ENCODE measurements at places on chromosomes 4 and X.

DNA sequence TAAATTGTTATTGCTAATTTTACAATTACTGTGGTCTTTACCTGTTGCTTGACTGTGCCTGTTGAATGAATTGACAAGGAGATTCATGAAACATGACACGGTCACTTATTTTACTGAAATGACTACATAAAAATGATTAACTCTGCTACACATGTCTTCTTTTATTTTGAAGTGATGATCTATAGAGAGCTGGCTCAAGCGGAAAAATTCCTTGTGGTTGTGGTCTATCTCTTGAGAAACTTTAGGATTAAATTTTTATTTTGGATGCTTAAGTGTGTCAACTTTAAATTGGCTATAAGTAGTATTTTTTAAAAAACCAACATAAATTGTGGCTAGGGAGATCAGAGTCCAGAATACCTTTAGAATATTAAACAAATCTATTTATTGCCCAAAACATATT lies 131.8 kb upstream of the PITX2 start:
- no peak for DNase-seq

DNA sequence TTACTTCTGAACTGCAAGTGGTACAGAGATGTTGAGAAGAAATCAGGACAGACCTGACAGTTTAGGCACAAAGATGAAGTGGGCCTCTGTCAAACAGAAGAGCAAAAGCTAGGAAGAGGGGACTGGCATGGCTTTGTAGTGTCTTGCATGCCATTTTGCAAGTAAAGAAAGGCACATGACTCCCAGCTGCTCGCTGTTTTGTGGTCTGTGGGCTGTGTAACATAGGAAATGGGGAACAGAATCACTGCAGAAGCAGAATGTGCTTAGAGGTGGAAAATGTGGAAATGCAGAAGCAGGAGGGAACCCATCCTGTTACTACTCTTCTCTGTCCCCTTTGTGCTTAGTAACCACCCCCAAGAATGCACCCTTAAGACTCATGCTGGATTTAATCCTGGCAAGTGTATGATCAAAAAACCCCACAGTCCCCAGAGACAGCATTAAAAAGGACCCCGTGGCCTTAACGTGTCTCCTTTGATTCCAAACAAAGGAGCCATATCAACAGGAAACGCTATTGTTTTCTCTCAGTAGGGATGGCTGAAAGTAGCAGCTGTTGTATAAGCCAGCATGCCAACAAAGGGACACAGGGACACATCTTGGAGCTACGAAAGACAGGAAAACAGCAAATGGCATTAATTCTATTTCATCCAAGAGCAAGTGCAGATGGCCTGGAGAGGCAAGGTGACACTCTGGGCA lies 177.6 kb upstream of the GLRA2 start:
- no peak for DNase-seq

DNA sequence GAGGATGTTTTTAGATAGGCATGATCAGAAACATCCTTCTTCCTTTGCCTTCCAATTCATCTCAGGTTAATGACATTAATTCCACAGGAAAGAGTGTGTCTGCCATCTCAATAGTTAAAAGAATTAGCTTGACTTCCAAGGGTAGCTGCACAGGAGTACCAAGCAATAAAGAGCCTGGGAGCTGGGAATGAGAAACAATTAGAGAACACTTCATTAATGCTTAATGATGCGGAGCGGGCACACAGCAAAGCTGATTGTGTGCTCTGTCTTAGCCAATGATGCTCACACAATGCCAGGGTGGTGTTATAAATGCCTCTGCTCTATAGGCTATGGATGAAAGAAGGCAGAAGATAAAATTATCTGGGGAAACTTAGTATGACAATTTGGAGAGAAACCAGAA lies 1052.5 kb upstream of the LCORL start:
- no peak for DNase-seq

- DNase-seq = no peak
Observed at GRCh38 chrX:29090811-29091210, 503.6 kb downstream of the IL1RAPL1 start.
